Stimulated activated CD8-positive, alpha-beta memory T cell treated with anti-CD3 and anti-CD28 coated beads, Interleukin-7, amount 100 ng/mL, for 48 hours (primary cell): ENCODE measurements at places on chromosomes 7 and 10.

- DNase-seq = no peak
These were observed 54.1 kb upstream of the PPIF start for GRCh38 chr10:79292891-79293746.

DNA sequence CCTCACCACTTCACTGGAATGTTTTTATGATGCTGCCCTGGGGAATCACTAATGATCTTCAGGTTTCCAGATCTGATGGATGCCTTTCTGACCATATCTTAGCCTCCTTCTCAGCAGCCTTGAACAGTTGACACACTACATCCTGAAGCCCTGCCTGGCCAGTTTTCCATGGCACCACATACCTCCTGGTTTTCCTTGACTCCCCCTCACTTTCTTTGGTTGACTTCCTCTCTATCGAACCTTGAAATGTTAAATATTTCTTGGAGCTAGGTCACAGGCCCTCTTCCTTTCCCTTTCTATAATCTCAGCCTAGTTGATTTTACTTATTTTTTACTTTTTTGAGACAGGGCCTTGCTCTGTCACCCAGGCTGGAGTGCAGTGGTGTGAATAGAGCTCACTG is 108.8 kb upstream of the CDK1 start:
- DNase-seq = no peak

GRCh38 chr7:48643431-48644013 is 280.8 kb upstream of the CDC14C start:
- no peak for DNase-seq

DNA sequence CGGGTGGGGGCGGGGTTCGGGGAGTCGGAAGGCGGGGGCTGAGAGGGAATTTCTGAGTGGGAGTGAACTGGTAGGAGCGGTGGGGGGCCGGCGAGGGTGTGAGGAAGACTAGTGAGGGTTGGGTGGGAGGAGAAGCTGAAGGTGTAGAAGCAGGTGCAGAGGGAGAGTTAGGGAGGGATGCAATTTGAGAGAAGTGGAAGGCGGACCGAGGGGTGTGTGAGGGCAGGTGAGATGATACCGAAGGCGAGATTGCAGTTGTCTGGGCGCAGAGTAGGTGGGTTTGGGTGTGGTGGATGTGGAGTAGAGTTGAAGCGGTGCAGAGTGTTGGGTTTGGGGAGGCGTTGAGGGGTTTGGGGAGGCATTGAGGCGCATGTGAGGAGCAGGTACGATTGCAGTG is 643 bp downstream of the KAT6B start:
- DNase-seq = no peak

DNA sequence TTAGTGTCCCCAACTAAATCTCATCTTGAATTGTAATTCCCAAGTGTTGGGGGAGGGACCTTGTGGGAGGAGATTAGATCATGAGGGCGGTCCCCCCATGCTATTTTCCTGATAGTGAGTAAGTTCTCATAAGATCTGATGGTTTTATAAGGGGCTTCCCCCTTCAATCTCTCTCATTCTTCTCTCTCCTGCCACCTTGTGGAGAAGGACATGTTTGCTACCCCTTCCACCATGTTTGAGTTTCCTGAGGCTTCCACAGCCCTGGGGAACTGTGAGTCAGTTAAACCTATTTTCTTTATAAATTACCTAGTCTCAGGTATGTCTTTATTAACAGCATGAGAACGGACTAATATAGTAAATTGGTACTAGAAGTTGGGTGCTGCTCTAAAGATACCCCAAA is 365.6 kb downstream of the ANKRD7 start:
- DNase-seq = no peak

- no peak for DNase-seq
These were observed 19.2 kb upstream of the TTYH3 start for GRCh38 chr7:2612445-2613097.

DNA sequence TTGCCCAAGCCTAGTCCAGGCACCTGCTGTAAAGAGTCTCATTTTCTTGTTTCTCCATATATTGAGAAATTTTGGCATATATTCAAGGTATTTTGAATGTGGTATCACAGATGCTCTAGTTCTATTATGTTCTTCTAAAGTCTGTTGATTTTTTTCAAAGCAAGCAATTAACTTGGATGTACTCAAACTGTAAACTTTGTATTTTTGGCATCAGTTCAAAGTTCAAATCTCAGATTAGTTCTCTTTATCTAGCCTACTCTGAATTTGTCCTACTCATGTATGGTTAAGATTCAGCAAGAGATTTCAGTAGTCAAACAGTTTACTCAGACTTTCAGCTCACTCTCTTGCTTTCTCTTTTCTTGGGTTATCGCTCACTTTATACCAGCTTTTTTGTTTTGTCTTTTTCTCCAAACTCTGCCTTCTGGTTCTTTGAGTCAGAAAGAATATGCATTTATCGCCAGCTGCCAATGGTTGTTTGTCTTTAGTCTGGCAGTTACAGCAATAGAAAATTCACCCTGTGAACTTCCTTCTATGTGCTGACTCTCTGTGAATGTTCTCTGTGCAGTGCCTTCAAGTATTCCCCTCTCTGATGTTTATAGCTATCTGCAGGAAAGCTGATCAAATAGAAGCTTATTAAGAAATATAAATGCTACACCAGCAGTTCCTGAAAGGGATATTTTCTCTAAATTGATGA is 56.0 kb downstream of the ANKRD7 start:
- DNase-seq = no peak

DNA sequence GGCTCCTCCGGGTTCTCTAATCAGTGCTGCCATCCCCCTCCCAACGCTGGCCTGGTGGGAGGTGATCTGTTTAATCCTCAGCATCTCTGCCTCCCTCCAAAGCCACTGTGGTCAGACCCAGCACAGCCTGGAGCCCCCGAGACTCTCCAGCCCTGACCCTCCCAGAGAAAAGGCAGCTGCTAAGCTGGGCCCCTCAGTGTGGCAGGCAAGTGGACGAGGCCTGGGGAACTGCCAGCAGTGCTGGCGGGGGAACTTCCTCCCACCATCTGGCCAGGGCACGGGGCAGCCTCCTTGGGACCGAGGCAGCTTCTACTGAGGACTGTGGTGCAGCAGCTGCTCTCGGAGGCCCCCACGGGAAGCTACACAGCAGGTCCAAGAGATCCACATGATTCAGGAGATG is 51.1 kb downstream of the DPYSL4 start:
- no peak for DNase-seq

GRCh38 chr7:149459540-149460452 is 1.1 kb downstream of the ZNF777 start:
- DNase-seq = no peak

DNA sequence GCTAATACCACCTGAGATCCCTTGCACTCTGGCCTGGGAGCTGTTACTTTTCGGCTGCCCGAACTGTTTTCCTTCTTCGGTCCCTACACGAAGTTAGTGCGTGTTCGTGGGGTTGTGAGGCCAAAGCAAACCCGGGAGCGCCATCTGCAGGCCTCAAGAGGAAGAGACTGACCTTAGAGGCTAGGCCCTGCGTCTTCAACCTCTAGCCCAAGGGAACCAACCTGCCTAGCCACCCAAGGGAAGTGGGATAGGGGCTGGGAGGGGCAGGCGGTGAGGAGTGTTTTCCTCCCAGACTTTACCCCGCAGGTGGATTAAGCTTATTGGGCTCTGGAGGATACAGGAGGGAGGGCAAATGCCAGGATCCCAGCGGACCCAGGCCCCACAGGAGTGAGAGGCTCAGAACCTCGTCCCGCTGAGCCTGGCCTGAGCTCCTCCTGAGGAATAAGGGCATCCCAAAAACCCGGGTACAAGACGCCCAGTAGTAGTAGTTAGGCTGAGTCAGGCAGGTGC is 1.7 kb upstream of the PAX2 start:
- DNase-seq = no peak

GRCh38 chr7:24227603-24228359 is 56.2 kb upstream of the NPY start:
- no peak for DNase-seq

DNA sequence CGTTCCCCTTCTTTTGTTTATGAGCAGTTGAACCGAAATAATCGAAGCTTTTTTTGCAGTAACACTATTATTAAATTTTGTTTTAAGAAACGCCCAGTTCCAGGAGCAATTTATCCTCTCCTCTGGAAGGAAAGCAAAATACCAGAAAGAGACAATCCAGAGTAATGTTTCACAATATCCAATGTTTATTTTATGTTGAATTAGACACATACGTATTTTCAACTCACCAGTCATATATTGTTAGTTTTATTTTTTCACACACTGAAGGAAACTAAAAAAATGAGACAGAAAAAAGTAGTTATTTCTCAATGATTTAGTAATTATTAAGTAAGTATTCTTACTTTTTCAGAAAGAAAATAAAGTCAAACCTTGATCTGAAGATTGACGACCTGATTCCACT is 85.1 kb downstream of the MYOF start:
- DNase-seq = no peak

- no peak for DNase-seq
These were observed 284.9 kb upstream of the PLXDC2 start for GRCh38 chr10:19531324-19531723.

GRCh38 chr7:26460351-26461085 is 168.9 kb downstream of the SNX10 start:
- DNase-seq = no peak

- DNase-seq = no peak
These were observed 7.9 kb downstream of the STMP1 start for GRCh38 chr7:135670179-135670578.

GRCh38 chr10:44771233-44771995 is 139.7 kb upstream of the TMEM72 start:
- DNase-seq = no peak

GRCh38 chr7:51629206-51629605 is 312.6 kb upstream of the COBL start:
- DNase-seq = no peak
